Mucosa of gallbladder (tissue), 1 donor: ENCODE measurements at places on chromosomes 16 and 17. TPM values are rescaled to one million over a fixed set of nuclear protein-coding genes. Genes with fewer than 3 reads are reported as not detected.

- DNase-seq: no peak
These were observed 21.8 kb upstream of the PRM1 start for GRCh38 chr16:11302977-11303376.

GRCh38 chr17:81471818-81472456 lies 40.7 kb downstream of the ACTG1 start:
- peak; percentile 58 for DNase-seq

DNA sequence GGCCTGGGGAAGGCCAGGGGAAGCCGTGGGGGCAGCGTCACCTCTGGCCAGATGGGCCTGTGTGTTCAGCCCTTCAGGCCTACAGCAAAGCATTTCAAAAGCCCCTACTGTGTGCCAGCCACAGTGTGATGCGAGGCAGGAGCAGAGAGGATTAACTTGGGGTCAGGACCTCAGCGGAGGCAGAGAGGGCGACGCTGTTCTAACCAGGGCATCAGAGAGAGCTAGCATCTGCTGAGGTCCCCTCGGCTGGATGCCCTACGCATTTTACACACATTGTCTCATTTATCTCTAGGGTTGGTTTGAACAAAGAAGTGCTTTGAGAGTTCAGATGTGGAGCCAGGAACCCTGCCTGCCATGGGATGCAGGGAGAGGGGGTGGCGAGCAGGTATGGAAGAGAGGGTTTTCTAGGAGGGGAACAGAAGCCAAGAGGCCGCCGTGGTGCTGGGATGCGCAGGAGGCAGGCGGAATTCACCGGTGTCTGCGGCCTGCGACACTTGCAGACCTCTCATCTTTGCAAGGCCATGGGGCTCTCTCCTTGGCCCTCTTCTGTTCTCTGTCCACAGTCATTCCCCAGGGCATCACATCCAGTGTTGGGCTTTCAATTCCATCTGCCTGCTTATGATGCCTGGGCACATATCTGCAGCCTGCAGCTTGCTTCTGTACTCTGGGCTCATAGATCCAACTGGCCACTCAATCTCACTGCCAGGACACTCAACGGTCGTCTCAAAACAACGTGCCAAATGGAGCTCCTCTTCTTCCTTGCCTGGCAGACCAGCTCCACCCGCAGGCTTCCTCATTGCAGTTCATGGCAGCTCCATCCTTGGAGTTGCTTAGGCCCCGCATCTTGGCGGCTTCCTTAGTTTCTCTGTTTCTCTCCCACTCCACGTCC lies 8.1 kb upstream of the NKD1 start:
- DNase-seq: no peak

DNA sequence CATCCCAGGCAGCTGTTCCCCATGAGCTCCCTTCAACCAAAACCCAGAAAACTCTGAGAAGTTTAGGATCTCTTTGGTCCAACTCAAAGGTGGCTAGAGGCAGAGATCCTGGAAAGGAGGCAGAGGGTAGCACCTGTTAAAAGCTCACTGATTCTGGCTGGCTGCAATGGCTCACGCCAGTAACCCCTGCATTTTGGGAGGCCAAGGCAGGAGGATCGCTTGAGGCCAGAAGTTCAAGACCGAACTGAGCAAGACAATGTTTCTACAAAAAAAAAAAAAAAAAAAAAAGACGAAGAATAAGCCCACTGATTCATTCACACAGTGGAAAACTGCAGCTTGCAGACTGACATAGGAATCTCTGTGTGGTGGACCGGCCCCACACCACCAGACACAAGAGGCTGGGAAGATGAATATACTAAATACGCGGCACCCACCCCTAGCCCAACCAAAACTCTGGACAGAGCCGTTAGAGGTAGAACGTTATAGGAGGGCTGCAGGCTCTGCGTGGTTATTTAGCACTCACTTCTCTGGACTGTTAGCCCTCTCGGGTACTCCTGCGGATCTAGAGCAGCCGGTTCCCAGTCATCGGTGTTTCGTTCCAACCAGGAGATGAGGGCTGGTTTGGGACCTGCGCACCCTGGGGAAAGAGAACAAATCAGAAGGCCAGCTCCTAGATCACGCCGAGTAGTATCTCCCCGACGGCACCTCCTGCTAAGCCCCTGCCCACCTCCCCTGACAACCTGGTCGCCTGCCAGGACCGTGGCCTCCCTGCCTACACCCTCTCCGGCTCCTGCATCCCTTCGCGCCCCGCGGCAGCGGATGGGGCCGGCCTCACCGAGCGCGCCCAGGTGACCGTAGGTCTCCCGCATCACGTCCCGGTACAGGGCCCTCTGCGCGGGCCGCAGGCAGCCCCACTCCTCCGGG lies 925 bp downstream of the ZNF689 start:
- no peak for DNase-seq

DNAH9 gene
- 1.5 TPM for total RNA-seq

ZNF624 gene
- total RNA-seq: 4.4 TPM
